Adrenal gland (tissue), 19 donors: ENCODE measurements at places on chromosomes 16 and 17. TPM values are rescaled to one million over a fixed set of nuclear protein-coding genes. Genes with fewer than 3 reads are reported as not detected.

MMP28 gene
- polyA plus RNA-seq = 4.3 TPM

CDH8 gene
- 0.16 TPM for polyA plus RNA-seq

UNC119 gene
- polyA plus RNA-seq = 36.1 TPM

- DNase-seq = no peak
Measured at GRCh38 chr17:55416470-55417052, 5.1 kb downstream of the MMD start.

DNA sequence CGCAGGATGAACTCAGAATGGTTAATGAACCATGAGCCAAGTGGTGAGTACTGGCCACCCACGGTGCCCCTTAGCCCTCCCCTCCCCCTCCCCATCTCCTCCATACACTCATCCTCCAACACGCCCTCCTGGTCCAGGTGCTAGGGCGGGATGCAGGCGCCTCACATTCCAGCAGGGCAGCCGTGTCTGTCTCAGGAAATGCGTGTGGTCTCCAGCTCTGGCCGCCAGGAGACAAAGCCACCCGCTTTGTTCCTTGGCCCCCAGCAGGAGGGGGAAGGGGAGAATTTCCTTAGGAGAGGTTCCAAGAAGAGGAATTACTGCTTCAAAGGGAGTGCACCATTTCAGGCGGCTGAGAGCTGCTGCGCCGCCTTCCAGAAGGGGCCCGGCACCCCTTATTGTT lies 29.7 kb upstream of the RMI2 start:
- DNase-seq = no peak

DNA sequence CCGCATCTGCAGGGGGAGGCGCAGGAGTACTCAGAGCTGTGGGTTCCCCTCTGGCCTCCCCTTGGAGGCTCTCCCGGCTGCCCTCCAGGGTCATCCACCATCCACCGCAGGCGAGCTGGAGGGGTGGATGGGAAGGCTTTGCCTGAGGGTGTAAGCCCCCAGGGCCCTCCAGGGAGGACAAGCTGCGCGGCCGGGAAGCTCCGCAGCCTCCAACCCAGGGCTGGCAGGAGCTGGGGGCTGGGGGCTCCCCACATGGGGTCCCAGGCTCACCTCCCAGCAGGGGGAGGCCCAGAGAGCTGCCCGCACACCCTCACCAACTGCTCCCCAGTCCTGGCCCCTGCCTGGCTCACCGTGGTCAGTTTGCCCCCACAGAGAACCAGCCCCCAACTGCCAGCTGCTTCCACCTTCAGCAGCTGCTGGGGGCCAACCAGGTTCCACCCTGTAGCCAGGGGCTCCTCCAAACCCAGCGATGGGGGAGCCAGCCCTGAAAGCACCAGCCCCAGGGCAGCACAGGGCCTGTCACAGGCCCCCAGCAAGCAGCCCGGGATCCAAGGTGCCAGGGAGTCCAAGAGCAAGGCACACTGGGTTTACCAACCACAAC lies 19.8 kb upstream of the CHMP6 start:
- no peak for DNase-seq

DNA sequence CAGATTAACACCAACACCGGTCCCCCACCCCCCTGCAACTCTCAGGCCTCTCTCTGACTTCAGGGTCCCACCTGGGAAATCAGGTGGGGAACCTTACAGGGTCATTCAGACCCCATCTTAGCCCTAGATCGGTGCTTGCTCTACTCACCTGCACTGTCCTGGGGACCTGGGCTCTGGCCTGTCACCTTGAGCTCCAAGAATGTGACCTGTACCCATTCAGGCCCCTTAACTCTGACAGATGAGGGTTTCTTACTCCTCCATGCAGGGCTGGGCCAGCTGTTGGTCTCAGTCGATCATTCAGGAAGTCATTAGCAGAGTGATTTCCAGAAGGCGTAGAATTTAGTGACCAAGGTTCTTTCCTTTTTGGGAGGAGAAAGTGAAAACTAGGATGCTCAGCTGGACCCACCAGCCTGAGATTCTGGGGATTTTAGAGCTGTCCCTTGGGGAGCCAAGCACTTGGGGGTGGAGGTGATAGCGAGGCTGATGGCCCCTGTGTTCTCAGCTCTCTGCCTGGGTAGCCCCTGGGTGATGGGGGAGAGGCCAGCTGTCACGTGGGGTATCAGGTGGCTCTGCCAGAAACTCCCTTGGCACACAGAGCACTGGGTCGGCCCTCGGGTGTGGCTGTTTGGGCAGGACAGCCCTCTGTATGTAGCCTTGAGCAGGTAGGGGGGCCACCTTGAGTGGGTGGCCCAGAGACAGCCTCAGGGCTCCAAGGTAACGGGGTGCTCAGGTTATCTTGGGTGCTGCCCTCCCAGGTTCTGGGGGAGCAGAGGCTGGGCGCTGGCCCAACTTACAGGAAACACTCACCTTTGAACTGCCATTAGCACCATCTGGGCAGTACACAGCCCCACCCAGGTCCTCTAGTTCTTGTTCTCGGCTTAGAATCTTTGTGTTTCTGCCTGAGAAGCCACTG lies 724 bp downstream of the MVP start:
- peak; percentile 85 for DNase-seq

CDIP1 gene
- 41.6 TPM for polyA plus RNA-seq

GRCh38 chr17:80260069-80260535 lies 550 bp upstream of the RNF213 start:
- peak; percentile 80 for DNase-seq

GRCh38 chr16:21157632-21158031 lies 842 bp upstream of the LDAF1 start:
- no peak for DNase-seq

GRCh38 chr17:41717408-41718286 lies 5.5 kb downstream of the GAST start:
- no peak for DNase-seq

DNA sequence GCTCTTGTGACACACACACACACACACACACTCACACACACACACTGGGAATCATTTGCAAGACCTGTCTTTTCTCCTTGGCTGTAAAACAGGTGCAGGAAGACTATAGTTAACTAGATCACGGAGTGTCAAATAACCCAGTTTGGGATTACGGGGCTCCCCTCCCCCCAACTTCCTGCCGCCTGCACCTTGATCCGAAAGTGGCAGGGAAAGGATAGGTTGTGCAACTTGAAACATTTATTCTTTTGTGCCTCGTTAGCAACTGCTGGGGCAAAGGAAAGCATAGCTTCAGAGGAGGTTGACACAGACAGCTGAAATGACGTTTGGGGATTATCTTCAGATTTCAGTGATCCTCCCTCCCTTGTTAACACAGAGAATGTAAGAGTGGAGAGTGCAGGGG lies 149.5 kb downstream of the NTN1 start:
- no peak for DNase-seq

- no peak for DNase-seq
Measured at GRCh38 chr16:69894676-69895075, 56.5 kb upstream of the CLEC18A start.

DNA sequence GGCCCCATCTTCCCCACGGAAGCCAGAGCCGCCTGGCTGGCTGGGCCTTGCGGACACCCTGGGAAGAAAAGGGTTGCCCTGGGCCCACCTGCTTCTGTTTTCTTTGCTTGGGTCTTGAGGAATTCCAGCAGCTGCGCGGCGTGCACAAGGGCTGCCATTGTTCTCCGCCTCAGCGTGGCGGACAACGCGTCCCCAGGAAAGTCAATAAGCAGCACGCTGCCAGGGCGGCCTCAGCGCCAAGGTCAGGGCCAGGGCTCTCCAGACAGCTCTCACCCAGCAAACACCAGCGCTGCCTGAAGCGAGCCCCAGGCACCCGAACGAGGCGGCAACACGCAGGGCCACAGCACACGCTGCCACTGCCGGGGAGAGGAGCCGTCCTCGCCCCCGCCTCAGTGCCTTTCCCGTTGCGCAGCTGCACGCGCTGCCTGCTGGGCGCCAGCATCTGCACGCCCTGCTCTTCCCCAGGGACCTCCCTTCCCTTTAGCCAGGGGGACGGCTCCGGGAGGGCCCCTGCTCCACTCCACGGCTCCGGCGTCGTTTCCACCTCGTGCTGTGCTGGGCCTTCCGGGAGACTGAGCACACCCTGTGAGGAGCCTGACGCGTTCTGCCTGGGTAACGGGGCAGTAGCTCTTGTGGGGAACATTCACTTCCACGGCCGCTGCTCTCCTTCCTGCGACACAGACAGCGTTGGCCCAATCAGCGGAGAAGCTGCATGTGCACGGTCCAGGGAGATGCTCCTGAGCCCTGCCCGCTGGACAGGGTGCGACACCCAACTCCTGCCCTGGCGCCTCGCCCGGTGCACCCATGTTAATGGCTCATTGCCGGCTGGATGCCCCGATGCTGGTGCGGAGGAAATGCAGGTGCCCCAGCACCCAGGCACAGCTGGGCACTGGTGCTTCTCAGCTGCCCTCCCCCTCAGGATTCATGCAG lies 57.8 kb downstream of the LMF1 start:
- no peak for DNase-seq

- DNase-seq = peak; percentile 80
Measured at GRCh38 chr17:19336938-19337711, 25.4 kb downstream of the B9D1 start.

PLCG2 gene
- 5.1 TPM for polyA plus RNA-seq

TAF15 gene
- 143 TPM for polyA plus RNA-seq

DNA sequence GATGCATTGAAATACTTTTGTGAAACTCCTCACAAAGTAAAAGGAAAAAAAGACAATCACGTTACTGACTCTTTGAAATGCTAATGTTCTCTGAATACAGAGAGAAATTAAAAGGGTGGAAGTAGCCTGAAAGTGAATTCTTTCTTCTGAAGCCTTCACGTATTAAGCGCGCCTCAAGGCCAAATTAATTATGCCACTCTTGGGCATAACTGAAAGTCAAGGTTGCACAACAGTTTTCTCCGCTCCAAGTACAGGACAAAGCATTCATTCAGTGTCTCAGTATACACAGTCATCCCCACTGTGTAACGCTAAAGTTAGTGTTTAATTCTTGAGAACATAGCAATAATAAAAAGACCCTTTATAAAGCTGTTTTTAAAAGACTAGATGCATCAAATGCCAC lies 21.5 kb downstream of the PARN start:
- peak; percentile 34 for DNase-seq

GRCh38 chr17:71055128-71055527 lies 885.8 kb downstream of the KCNJ2 start:
- DNase-seq = no peak

DNA sequence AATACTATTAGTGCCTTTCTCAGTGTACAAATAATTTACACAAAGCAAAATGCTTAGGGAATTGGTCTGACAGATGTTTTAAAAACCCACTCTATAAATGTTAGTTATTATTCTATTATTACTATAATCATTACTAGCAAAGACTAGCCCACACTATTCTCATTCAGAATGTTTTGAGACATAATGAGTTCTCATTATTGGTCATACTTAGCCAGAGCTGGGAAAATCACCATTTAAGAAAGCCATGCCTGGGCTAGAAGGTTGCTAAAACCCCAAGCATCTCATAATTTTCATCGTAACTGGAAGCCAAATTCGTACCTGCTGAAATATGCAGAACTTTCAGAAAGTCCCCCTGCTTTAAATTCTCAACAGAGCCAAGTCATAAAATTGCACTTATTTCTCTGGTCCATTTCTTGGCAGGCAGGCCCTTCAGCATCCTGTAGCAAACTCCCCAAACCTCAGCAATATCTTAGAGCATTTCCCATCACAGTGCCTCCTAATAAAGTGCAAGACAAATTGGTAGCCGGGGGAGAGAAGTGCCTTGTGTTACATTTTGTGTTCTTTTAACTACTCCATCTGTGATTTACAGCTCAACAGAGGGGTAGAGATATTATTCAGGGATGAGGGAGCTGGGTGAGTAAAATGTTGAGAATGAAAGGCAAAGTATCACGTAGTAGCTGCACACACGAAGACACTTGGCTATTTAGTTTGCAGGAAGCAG lies 79.8 kb upstream of the ADAMTS18 start:
- no peak for DNase-seq

DNA sequence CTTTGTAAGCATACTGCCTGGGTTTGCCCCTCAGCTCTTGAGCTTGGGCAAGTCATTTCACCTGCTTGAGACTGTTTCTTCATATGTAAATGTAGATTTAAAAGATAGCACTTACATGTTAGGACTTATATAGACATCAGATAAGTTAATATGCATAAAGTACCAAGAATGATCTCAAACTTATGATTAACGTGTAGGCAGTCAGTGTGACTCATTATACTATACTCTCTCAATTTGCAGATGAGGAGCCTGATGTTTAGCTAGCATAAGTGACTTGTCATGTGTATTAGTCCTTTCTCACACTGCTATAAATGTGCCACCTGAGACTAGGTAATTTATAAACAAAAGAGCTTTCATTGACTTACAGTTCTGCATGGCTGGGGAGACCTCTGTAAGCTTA lies 690.5 kb downstream of the KCNJ2 start:
- DNase-seq = no peak

TMED6 gene
- polyA plus RNA-seq = not detected
